ENCODE measurements at places on chromosomes 12 and 14.

GRCh38 chr12:8077207-8077606 is 4.9 kb upstream of the NECAP1 start:
- DNase-seq = no peak

GRCh38 chr14:68512088-68512487 is 280.8 kb downstream of the ZFP36L1 start:
- DNase-seq = no peak

GRCh38 chr12:112439769-112440168 is 21.0 kb downstream of the PTPN11 start:
- DNase-seq = no peak

DNA sequence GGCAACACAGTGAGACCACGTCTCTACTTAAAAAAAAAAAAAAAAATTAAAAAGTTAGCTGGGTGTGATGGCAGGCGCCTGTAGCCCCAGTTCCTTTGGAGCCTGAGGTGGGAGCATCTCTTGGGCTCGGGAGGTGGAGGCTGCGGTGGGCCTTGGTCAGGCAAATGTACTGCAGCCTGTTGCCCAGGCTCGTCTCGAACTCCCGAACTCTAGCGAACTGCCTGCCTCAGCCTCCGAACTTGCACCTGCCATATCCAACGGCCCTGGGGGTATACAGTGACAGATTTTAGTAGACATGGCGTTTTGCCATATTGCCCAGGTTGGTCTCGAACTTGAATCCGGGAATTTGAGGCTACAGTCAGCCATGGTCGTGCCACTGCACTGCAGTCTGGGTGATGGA is 195.4 kb downstream of the ALG10 start:
- no peak for DNase-seq

DNA sequence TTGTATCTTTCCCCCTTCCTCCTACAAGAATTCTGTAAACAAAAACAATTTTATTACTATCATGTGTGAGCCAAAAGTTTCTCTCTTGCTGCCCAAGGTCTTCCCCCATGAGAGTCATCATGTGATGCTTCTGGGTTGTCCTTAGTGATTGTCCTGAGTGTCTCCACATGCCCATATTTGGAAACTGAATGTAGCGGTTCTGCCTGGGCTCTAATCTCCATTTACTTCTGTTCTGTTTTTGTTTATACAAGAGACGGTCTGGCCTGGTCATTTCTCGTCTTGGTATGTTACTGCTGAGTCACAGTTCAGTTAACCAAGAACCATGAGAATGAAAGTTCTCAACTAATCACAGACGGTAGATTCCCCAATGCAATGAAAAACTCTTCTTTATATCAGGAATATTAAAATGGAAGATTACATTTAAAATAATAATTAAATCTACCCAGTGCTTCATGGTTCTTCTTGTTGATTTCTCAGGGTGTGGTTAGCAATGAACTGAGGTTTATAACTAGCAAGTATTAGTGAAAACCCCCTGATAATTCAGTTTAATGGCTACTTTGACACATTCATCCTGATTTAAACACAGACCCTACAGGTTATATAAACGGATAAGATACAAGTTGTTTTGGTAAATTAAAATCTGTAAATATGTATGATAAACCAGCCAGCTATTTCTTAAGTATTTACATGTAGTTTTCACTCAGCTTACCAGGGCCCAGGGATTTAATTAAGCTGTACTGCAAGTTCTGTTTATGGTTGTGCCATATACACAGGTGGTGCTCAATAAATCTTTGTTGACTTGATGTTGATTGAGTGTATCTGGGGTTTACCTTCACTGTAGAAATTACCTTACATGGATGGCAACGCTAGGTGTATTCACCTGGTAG is 81.1 kb downstream of the PELI2 start:
- DNase-seq = no peak

- no peak for DNase-seq
Observed at GRCh38 chr12:130919086-130919485, 34.6 kb upstream of the ADGRD1 start.

GRCh38 chr12:77954206-77954555 is 123.5 kb downstream of the NAV3 start:
- no peak for DNase-seq

DNA sequence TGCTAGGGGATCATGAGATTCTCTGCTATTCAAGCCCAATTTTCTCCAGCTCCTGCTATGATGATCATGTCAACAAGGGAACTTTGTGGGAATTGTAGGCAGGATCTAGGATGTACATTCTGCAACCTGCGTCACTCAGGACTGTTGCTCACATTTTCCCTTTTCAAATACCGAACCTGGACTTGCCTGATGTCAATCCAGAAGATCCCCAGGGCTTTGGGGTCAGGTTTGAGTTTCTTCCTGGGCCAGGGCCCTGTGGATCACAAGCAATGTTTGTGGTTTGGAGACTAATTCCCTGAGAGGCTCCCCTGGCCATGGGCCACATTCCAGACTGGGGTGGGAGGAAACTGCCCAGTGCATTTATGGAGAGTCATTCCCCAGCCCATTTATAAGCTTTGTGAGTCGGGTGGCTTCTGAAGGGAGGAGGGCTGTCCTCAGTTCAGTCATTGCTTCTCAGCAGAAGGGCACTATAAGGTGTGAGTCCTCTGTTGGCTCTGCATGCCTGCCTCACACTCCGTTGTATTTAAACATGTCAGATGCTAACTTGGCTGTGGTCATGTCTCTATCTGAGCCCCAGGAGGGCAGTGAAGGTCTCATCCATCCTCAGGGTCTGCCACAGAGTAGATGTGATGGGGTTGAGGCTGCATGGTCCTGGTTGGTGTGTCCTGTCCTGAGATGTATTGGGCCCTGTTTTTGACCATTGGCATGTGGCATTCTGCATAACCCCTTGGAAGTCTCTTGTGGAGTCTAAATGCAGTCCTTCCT is 6.5 kb downstream of the KRT86 start:
- DNase-seq = peak; percentile 97

GRCh38 chr14:68506021-68506644 is 286.7 kb downstream of the ZFP36L1 start:
- DNase-seq = no peak

DNA sequence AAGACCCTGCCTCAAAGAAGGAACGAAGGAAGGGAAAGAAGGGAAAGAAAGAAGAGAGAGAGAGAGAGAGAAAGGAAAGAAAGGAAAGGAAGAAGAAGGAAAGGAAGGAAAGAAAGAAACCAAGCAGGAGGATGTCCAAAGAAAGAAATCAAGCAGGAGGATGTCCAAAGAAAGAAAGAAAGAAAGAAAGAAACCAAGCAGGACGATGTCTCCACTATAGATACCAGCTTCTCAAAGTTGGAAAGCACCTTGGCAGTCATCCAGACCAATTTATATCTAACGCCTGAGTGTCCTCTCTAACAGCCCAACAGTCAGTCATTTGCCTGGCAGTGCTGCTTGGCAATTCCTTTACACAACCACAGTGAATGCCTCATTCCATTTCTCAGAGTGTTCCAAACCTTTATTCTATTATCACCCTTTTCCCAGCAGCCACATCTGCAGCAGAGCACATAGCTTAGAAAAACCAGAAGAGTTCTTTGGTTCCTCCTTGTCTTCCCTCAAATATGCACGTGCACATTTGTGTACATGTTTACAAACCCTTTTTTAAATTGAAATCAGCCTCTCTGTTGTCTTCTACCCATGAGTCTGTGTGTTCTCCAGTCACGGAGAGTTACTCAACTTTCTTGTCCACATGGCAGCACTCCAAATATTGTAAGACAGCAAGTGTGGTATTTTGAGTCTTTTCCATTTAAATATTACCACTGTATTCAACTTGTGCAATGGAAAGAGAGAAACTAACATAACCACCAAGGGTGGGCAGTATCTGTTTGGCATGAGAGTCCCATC is 138.4 kb downstream of the STXBP6 start:
- DNase-seq = no peak

- no peak for DNase-seq
Observed at GRCh38 chr12:92237762-92238523, 92.3 kb upstream of the BTG1 start.

GRCh38 chr12:132723764-132724140 is 13.1 kb downstream of the PGAM5 start:
- DNase-seq = no peak

GRCh38 chr12:88202500-88202899 is 60.4 kb downstream of the TMTC3 start:
- DNase-seq = no peak

GRCh38 chr12:94263011-94263811 is 114.8 kb downstream of the PLXNC1 start:
- no peak for DNase-seq

DNA sequence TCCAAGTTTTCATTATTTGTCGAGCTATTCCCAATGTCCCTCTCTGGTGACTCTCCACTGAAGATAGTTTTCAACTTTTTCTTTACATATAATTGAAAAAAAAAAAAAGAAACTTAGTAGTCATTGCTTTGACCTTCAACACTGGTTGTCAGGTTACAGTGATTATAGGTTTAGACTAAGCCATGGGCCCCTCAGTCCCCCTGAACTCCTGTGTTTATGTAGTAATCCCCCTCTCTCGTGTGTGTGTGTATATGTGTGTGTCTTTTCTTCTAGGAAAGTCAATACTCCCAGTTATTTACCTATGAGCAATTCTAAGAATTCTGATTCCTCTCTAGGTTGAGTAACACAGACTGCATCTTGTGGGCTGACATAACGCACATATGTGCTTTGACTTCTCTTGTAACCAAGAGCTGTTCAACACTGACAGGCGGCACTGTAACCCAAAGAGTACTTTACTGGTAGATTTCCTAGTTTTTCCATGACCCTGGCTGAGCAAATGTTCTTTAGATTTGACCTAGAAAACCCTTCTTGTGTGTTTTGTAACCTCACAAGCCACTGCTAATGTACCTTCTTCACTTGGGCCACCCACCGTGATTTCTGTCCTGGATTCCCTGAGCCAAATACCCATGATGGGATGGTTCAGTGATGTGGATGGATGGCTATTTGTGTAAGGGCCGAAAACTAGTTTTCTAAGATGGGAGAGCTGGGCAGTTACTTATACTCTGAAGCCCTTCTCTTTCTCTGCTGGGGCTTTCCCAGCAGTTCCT is 15.0 kb upstream of the MANSC4 start:
- DNase-seq = no peak

DNA sequence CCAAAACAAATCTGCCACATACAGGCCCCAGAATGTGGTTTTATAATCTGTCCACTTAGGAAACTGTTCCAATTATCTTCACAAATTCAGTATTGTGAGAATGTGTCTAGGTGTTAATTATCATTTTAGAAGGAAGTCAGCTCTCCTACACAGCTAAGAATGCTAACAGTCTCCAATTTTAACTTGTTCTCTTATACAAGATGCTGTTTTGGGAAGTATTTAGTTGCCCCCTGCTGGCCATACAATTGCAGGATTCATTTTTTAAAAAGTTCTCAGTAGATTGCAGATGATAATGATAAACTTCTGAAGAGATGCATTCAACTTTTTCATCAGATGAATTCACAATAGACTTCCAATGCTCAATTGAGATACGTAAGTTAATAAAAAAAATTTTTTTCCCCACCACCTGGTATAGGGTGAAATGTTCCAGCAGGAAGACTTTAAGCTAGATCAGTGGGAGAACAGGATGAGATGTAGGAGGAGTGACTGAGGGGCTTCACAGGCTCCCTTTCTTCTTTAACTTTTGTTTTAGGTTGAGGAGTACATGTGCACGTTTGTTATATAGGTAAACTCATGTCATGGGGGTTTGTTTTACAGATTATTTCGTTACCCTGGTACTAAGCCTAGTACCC is 27.3 kb upstream of the OSBPL8 start:
- no peak for DNase-seq

DNA sequence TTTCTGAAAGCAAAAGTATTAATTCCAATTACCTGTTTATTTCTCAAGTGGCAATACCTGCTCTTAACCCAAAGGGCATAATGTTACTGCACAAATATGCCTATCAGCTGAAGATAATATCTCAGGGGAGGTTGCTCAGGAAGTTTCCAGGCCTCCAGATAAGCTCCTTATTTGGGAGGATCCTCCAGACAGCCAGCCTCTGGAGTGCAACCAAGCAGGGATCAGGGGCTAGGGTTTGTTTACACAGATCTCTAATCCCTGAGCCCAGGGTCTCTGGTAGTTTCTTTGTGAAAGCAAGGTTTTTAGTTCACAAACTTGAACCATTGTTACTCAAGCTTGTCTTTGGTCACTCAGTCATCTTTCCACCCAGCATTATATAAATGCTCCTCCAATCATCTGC is 124.4 kb downstream of the SLC38A4 start:
- no peak for DNase-seq

- DNase-seq = no peak
Observed at GRCh38 chr14:67111022-67111421, 78.2 kb upstream of the GARIN2 start.

DNA sequence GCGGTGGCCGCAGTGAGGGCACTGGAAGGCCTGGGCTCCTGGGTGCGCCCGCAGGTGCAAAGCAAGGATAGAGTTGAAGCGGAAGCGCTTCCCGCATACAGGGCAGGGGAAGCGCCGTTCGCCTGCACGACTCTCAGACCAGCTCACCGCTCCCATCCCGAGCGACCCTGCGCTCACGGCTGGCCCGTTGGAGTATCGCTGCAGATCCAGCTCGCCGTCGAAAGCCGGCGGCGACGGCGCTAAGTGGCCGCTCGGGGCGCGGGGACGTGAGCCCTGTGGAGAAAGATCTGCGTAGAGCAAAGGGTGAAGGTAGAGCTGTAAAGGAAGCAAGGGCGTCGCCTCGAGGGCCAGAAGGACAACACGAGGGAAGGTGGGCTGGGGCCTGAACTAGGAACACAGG is 5.4 kb downstream of the ZNF219 start:
- DNase-seq = no peak

GRCh38 chr12:102690253-102690652 is 209.9 kb upstream of the IGF1 start:
- no peak for DNase-seq

DNA sequence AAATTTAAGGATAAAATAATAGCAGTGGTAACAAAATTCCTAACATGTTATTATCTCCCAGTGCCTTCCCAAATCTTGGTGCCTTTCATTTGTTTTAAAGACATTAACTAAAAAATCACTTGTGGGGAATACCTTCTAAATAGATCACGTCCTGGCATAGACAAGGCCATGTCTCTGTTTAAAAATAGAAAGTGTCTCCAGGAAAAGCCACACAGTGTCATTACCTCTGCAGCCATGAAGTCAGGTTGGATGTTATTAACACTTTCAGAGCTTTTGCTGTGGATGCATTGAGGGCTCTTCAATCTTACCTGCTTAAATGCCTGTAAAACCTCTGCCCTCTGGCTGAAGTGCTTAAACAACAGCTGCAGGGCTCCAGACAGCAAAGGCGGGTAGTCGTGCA is 211.1 kb downstream of the ITPR2 start:
- no peak for DNase-seq

DNA sequence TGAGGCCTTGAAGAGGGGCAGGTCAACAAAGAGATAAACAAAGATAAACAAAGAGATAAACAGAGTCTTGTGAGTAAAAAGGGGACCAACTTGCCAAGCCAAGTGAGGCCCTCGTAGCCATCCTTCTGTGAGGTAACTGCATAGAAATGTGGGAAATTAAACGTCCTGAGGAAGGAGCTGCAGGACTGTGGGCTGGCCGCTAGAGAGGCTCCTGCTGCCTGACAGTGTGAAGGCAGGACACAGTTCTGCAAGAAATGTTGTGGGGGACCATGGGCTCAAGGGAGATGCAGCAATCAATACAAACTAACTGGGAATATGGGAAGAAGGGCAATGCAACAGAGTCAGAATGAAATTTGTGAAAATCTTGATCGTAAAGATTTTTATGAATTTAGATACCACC is 91.9 kb downstream of the SLC8A3 start:
- DNase-seq = no peak

- DNase-seq = no peak
Observed at GRCh38 chr14:98692832-98693231, 579.2 kb downstream of the BCL11B start.

- DNase-seq = no peak
Observed at GRCh38 chr12:100127766-100128511, 14.7 kb downstream of the BLTP3B start.
